ENCODE measurements at places on chromosomes 6 and 20.
A peak's percentile ranks its signal among the peaks of the same experiment; 100 is the strongest.

GRCh38 chr6:46586906-46587305 lies 65.7 kb downstream of the CYP39A1 start:
- DNase-seq: no peak

GRCh38 chr20:36908603-36909002 lies 32.7 kb downstream of the TLDC2 start:
- peak; percentile 29 for DNase-seq

DNA sequence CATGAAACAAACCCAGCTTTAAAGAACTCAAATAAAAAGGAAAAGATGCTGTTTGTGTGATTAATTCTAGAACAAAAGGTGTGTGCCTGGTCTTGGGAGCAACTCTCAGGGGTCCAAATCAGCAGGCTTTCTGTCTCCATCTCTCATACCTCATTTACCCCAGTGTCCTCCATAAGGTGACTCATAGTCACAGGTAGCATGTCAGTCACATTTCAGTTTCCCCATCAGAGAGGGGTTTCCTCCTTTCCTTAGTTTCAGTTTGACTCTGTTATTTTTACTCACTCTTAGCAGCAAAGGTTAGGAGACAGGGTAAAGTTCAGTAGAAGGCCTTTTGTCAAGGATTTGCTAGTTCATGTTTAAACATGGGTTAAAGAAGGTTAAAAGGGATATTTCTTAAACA lies 46.2 kb downstream of the OGFRL1 start:
- no peak for DNase-seq

- no peak for DNase-seq
Observed at GRCh38 chr6:25403150-25403549, 124.0 kb downstream of the CARMIL1 start.

DNA sequence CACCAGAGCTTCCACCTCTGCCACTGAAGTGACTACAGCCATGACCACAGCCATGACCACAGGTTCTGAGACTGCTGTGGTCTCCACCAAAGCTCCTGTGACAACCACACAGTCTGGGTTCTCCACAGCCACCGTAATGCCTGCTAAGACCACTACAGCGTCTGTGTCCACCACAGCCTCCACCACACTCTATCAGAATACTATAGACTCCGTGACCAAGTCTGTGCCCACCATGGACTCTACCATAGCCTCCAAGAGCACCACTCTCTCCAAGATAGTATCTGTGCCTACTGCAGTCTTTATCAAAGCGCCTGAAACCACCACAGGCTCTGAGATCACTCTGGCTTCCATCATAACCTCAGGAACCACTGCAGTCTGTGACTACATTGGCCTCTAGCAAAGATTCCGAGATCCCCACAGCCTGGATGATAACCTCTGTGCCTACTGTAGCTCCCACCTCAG lies 18.3 kb upstream of the MUC21 start:
- no peak for DNase-seq

GRCh38 chr6:96809119-96809518 lies 28.2 kb downstream of the GPR63 start:
- DNase-seq: no peak

- no peak for DNase-seq
Observed at GRCh38 chr6:137167702-137168377, 5.6 kb downstream of the IL22RA2 start.

DNA sequence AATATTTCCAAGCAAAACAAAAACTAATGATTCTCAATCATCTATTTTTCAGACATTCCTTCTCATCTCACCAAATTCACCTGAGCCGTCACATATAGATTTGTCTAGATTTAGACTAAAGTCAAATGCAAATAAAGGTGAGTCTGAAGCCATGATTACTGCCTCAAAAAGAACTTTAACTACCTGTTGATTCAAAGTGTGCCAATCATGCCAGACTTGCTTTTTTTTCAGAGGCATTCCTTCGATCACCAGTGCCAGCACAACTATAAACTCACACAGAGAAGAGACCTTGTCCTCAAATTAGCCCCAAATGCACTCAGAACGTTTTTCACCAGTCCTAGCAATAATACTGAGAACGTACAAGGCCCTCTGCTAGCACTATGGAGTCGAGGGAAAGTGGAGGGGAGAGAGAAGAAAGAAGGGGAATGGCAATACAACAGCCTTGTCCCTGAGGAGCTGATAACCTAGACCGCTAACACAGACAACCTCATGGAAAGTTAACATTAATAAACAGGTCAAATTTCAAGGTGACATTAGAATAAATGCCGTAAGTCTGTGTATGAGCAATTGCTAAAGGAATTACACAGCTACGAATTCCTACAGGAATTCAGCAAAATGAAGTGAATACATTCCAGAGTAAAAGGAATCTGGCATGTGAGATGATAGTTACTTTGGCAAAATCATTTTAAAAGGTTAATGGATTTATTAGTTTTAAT lies 60.9 kb downstream of the EPB41L2 start:
- DNase-seq: peak; percentile 33

GRCh38 chr20:6698056-6698455 lies 69.4 kb upstream of the BMP2 start:
- no peak for DNase-seq

DNA sequence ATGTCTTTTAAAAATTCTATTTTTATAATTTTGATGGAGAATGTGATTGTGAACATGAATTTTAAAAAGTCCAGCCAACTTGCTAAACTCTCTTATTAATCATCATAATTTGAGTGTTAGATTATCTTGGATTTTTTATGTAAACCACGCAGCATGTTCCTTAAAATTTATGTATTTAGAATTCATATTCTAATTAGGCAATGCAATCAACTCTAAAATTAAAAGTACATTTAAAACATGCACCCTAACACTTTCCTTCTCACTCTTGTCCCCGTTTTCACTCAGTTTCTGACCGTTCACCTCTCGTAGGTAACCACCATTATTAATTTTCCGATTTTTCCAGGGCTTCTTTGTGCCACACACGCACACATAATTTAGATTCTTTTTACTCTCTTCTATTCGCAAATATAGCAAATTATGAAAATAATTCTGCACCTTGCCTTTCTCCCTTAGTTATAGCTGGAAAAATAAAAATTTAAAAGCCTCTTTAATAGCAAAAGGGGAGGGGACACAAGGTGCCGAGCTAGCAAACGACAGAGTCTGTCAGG lies 329 bp upstream of the ZKSCAN3 start:
- DNase-seq: no peak

- peak; percentile 17 for DNase-seq
Observed at GRCh38 chr6:128111096-128111495, 210.2 kb upstream of the THEMIS start.
